Fibroblast of lung (primary cell): ENCODE measurements at places on chromosomes 1 and 21.

DNA sequence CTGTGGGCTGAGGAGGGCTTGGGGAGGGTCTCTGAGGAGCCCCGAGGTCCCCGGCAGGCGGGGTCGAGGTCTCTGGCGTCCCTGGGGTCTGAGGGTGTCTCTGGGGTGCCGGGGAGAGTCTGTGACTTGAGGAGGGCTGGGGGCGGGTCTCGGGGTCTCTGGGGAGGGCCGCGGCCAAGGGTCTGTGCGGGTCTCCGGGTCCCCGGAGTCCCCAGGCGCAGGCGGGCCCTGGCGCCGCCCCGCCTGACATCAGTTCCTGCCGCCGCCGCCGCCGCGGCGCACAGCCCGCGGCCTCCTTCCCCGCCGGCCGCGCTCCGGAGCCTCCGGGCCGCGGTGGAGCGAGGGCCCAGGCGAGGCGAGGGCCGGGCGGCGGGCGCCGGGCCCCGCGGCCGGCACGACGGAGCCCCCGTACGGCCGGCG is at the start of gene PLEKHM2:
TSS of gene PLEKHM2 (plus strand) at position 279 of the 420 bp plus-strand sequence. CDS start 239 bp downstream, outside the sequence.
- DNase-seq = peak; percentile 40

GRCh38 chr21:40060083-40060677 is 192.9 kb downstream of the PCP4 start:
- DNase-seq = no peak

DNA sequence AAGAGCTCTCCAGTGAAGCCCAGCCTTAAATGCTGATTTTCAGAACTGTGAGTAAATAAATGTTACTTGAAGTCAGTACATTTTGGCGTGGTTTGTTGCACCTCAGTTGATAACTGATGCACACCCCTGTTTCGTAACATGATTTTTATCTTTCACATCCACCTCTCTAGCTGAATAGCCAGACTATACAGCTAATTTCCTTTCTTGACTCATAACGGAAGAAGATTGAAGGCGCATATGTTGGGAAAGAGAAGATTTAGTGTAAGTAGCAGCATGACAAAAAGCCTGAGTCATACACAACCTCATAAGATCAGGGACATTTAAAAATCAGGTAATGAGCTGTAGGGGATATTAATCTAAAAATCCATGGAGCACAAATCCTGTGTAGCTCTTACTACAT is 716.2 kb upstream of the ZP4 start:
- no peak for DNase-seq

- no peak for DNase-seq
Observed at GRCh38 chr1:21961337-21961736, 15.5 kb upstream of the CELA3B start.

DNA sequence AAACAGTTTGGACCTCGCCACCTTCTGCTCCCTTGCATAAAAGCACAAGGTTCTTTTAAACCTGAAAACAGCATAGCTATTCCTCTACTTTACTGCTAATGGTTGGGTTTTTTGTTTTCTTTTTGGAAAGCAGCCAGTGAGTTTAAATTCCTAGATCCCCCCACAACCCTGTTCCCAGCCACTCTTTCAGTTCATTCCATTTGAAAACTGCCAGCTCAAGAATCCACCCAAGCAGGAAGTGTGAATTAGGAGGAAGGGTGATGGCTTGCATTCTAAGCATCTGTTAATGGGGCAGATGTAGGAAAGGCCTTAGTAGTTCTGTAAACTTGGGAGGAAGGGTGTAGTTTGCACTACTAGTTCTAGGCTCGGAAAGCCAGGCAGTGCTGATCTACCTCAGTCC is 172.9 kb upstream of the HOOK1 start:
- DNase-seq = peak; percentile 24

DNA sequence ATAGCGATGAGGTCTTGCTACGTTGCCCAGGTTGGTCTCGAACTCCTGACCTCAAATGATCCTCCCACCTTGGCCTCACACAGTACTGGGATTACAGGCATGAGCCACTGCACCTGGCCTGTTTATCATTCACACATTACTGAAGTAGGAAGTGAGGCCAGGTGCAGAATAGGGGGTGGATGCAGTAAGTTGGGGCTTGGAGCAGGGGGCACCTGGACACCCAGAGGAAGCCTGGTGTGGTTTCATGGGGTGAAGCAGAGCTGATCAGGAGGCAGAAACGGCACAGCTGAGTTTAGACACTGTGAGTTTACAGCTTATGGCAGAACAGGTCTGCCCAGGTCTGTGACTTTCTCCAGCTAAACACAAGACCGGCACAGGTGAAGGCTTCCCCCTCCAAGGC is 4.9 kb downstream of the CDA start:
- no peak for DNase-seq

- DNase-seq = no peak
Observed at GRCh38 chr1:210920258-210920657, 213.7 kb downstream of the KCNH1 start.

GRCh38 chr1:27981145-27981544 is 21.4 kb downstream of the XKR8 start:
- DNase-seq = no peak

DNA sequence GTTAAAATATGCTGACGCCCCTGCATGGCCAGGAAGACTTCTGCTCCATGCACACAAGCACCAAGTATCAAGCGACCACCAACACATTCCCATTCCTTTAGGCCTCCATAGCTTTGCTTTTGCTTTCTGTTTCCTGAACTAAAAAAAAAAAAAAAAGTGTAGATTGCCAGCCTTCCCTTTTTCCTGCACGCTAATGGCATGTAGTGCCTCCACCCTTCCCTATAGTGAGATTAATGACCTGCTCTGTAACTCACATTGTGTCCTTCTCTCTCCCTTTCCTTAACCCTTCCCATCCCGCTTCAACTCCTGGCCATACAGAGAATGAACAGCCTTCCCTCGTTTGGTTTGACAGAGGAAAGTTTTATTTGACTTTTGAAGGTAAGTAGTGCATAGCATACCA is 57.1 kb upstream of the DYNLT5 start:
- DNase-seq = no peak

DNA sequence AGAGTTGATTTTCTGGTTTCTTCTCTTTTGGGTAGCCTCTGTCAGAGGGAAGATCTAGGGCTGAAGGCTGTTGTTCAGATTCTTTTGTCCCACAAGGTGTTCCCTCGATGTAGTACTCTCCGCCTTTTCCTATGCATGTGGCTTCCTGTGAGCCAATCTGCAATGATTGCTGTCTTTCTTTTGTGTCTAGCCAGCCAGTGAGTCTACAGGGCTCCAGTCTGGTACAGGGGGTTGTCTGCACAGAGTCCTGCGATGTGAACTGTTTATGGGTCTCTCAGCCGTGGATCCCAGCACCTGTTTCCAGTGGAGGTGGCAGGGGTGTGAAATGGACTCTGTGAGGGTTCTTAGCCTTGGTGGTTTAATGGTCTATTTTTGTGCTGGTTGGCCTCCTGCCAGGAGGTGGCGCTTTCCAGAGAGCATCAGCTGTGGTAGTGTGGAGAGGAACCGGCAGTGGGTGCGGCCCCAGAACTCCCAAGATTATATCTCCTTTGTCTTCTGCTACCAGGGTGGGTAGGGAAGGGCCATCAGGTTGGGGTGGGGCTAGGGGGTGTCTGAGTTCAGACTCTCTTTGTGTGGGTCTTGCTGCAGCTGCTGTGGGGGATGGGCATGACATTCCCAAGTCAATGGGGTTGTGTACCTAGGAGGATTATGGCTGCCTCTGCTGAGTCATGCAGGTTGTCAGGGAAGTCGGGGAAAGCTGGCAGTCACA is 81.3 kb upstream of the C21orf91 start:
- no peak for DNase-seq

GRCh38 chr1:204413170-204413535 is 1.5 kb upstream of the PPP1R15B start:
- no peak for DNase-seq

- DNase-seq = peak; percentile 52
Observed at GRCh38 chr1:168408539-168408865, 127.8 kb downstream of the TBX19 start.

DNA sequence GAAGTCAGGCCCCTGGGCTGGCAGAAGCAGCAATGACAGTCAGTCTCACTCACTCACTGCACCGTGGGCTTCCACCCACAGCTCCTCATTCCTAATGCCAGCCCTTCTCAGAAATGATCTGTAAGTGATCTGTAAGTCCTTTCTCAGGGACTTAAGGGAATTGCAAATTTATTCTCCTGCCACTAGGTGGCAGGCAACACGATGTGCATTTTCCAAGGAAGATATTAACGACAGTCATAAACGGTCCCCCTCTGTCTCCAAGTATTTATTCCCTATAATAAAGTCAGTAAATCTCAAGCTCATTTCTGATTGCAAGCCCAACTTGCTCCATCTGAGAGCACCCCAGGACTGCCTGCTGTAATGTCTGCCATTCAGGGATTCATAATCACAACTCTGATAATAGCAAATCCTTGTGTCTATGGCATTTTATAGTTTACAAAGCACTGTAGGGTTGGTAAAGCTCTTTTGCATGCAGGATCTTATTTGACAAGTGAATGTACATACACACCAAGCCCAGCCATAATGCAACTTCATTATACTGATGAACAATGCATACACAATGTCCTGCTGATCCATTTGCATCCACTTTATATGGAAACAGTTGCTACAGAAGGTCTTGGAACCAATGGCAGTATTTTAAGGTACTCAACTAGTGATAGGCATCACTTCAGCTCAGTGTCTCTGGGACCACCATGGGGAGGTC is 380.5 kb upstream of the CAMK1G start:
- DNase-seq = peak; percentile 59

GRCh38 chr21:39041816-39042215 is 141.4 kb downstream of the PSMG1 start:
- DNase-seq = no peak

DNA sequence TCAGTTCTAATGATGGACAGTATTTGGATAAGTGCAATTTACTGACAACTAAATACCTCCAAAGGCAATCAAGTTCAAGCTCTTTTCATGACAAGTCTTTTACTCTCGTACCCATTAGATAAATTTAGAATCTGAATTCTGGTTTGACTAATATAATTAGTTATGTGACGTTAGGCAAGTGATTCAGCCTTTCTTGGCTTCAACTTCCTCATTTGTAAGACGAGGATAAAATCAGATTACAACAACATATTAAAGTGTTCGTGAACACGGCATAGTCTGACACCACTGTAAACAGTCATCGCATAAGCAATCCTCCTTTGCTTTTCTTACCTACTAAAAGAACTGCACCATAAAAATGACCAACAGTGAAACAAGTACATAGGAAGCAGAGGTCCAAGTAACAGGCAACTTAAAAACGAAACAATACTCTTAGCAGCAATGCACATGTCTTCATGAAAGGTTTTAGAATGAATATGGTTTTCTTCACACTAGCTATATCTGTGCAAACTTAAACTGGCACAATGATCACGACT is 25.7 kb downstream of the COA6 start:
- peak; percentile 74 for DNase-seq

- no peak for DNase-seq
Observed at GRCh38 chr1:239321877-239322276, 64.5 kb upstream of the CHRM3 start.

- no peak for DNase-seq
Observed at GRCh38 chr1:159938211-159938852, 7.1 kb downstream of the IGSF9 start.

GRCh38 chr21:31667639-31668038 is 8.1 kb downstream of the SOD1 start:
- DNase-seq = no peak

GRCh38 chr1:111837393-111837792 is 81.7 kb downstream of the DDX20 start:
- DNase-seq = no peak

GRCh38 chr1:71809085-71809484 is 473.3 kb downstream of the NEGR1 start:
- no peak for DNase-seq

DNA sequence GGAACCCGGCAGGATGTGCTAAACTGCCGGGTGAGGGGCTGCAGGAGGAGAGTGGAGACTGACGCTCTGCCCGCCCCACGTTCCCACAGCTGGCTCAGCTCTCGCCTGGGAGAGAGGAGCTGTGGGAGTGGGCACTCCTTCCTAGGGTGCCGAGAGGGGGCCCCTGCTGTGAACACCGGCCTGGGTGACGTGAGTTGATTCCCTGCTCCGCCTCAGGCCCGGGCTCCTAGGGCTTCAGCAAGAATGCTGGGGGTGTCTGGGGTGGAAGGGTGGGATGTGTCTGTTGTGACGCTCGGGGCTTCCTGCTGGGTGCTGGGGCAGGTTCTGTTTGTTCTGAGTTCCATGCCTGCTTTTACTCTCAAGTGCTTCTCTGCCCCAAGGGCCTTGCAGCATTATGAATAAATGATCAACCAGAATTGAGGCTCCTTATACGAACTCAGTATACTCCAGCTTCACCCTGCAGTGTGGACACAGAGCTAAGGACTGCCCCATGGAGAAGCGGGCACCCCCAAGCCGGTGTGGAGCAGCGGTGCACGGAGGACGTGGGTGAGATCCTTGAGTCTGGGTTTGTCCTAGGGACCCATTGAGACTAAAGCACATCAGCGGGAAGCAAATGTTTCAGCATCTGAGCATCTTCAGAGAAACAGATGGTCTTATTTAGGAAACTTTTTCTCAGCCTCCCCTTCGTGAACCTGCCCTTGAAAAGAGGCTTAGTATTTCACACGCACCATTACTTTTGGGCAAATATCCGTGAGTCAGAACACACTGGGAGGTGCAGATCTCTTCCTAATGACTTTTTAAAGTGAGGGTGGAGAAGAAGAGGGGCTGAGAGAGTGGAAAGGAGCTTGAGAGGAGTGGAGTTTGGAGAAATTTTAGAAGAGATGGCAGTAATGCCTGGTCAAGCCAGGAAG is 41.7 kb downstream of the SYT6 start:
- DNase-seq = no peak

- no peak for DNase-seq
Observed at GRCh38 chr1:14962407-14962806, 191.1 kb upstream of the TMEM51 start.

DNA sequence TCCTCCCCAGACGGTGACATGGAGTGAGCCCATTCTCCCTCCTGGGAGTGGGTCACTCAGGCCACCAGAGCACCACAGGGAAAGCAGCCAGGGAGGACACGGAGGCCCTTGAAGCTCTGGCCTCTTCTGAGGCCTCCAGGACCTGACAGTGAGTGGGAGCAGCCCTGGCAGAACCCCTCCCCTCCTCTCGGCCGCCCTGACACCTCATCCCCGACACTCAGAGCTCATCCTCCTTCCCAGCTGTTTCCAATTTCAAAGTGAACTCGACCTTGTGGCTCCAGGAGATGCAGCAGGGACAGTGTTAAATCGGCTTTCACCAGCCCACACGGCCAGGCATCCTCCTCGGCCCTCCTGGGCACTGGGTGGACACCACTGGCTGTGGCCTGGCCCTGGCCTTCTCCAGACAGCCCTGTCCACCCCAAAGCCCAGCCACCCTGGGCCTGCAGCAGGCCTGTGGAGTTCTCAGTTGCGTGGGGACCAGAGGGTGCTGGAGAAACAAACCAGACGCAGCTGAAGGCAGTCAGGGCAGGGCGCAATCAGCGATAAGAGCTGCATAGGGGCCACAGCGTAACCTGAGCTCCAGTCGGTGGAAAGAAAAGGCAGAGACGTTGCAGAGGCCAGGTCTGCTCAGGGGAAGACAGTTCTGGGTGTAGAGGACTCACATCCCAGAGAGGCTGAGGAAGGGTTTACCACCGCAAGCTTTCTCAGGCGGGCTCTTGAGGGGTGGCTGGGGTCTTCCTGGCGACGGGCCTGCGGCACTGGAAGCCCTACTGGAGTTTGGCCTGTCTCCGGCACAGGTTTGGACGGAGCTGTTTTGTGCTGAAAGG is 27.1 kb downstream of the FTCD start:
- no peak for DNase-seq

- peak; percentile 64 for DNase-seq
Observed at GRCh38 chr1:59682396-59683080, 132.2 kb upstream of the HOOK1 start.
